ENCODE measurements at places on chromosomes 11 and 22.

GRCh38 chr11:117020869-117021564 lies 77.2 kb downstream of the SIK3 start:
- no peak for DNase-seq

DNA sequence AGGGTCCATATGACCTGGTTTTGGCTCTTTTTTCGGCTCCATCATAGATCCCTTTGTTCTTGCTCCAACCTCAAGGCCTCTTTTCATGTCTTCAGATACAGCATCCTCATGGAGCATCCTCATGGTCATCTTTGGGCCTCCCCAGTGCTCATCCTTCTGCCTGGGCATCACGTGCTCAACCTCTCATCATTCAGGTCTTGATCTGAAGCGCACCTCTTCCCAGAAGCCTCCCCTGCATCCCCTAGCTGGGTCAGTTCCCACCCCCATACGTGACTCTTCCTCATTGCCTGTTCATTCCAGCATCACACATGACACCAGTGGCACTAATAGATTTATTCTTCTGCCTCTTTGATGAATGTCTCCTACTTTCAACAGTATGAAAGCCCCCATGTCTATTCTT lies 192.2 kb downstream of the MIAT start:
- no peak for DNase-seq

- no peak for DNase-seq
Observed at GRCh38 chr22:27041745-27042310, 384.4 kb downstream of the MIAT start.

DNA sequence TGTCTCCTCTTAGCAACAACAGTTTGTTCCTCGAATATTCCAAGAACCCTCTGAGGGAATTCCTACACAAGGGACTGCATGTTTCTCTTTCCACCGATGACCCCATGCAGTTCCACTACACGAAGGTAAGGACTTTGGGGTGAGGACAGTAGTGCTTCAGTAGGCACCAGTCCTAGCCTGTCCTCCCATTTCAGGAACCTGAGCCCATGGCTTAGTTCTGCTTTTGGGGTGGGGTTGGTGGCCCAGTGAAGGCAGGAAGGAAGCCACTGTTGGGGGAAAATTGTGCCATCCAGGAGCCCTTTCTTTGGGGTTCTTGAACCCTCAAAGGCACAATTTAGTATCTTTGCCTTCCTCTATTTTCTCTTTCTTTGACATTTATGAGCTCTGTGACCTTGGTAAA lies 38.2 kb downstream of the RNF141 start:
- DNase-seq, result no peak

GRCh38 chr11:73999581-74000306 lies 9.1 kb downstream of the UCP3 start:
- DNase-seq, result no peak

GRCh38 chr22:38203090-38203810 lies 1.5 kb downstream of the MAFF start:
- DNase-seq, result peak; percentile 34

GRCh38 chr22:17946662-17947367 lies 77.5 kb downstream of the MICAL3 start:
- DNase-seq, result no peak

DNA sequence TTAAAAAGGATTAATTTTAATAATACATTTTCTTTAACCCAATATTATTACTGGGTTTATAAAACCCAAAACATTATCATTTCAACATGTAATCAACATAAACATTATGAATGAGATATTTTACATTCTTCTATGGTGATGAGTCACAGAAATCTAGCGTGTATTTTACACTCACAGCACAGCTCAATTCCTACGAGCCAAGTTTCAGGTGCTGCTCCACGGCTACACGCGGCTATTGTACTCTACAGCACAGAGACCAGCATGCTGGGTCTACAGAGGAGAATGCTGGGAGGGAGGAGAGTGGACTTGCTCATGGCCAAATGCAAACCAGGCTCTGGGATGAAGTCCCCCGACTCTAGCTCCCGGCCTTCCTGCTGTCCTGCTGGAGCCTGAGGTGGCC lies 72.0 kb upstream of the LMO1 start:
- no peak for DNase-seq

- no peak for DNase-seq
Observed at GRCh38 chr11:73141031-73141308, 1.1 kb downstream of the FCHSD2 start.

- no peak for DNase-seq
Observed at GRCh38 chr22:45912910-45913309, 64.1 kb downstream of the WNT7B start.

- peak; percentile 92 for DNase-seq
Observed at GRCh38 chr11:65574109-65574810, 1.6 kb upstream of the EHBP1L1 start.

- no peak for DNase-seq
Observed at GRCh38 chr11:120306519-120307242, 18.4 kb upstream of the TLCD5 start.

DNA sequence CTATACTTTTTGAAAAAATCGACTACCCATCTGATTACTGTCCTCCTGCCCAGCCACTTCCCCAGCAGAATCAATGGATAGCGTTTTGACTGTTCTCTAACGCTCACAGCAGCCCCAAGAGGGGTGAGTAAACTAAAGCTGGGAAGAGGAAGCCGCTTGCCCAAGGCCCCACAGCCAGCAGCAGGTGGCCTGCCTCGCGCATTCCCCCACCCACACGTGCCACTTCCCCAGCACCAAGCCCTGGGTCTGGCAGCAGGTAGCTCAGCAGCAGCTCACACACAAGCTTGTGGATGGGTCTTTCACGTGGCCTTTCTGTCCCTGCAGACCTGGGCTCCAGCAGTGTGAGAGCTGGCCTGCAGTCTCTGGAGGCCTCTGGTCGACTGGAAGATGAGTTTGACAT lies 34.3 kb downstream of the TOM1 start:
- DNase-seq, result no peak

DNA sequence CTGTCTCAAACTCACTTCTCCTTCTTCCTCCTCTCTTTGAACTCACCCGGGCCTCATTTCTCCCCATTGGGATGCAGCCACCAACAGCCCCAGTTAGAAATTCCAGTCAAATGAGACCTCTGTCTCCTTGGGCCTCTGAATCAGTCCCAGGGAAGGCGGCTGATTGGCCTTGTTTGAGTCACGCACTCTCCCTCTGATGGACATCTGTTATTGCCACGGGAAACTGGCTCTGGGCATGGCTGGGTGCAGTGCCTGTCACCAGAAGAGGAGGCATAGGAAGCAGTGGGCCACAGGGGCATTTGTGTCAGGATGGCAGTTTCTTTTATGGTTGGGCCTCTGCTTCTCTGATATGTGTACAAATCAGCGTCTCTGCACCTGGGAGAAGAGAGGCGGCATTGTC lies 9.6 kb upstream of the WNT11 start:
- DNase-seq, result no peak

GRCh38 chr11:3044915-3045314 lies 12.3 kb downstream of the CARS1 start:
- DNase-seq, result no peak

GRCh38 chr11:44305470-44306051 lies 4.4 kb downstream of the ALX4 start:
- peak; percentile 5 for DNase-seq

GRCh38 chr11:114912826-114913225 lies 234.5 kb downstream of the NXPE2 start:
- no peak for DNase-seq

- no peak for DNase-seq
Observed at GRCh38 chr22:28477556-28477955, 202.1 kb downstream of the TTC28 start.

GRCh38 chr11:7347611-7348431 lies 96.1 kb downstream of the SYT9 start:
- no peak for DNase-seq

- DNase-seq, result no peak
Observed at GRCh38 chr22:39136317-39136716, 16.2 kb downstream of the CBX7 start.

- no peak for DNase-seq
Observed at GRCh38 chr11:67439321-67440228, 2.1 kb upstream of the PTPRCAP start.

DNA sequence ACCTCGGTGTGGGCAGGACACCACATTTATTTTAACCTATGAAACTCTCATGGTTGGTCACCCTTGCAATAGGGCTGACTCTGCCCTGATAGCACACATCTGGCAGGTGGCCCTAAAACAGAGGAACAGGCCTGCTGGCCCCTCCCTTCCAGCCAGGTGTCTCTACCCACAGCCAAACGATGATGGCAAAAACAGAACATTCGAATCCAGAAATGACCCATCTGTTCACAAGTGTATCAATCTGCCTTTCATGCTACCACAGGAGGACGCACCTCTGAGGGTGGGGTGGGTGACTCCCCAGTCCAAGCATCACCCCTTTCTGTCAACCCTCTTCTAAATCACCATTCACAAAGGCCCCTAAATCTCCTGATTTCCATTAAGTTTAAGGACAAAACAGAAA lies 118.1 kb downstream of the ETS1 start:
- DNase-seq, result no peak

- peak; percentile 54 for DNase-seq
Observed at GRCh38 chr11:67024410-67024809, 1.5 kb downstream of the SYT12 start.

GRCh38 chr11:16813126-16813525 lies 74.7 kb downstream of the C11orf58 start:
- DNase-seq, result no peak

DNA sequence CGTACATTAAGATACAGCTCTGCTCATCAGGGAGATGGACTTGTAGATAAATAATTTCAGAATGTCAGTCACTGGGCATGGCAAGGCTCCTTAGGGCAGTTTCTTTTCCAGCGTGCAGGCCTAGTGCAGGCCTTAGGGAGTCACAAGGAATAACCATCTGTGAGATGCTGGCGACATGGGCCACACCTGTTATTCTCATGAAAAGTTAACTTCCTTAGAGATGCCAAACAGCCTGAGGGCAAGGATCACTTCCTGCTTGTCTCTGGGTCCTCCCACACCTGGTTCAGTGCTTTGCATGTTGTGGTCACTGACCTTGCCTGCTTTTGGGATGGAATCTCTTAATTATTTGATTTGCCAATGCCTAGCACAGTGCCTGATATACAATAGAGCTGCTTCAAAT lies 70.6 kb downstream of the ST3GAL4 start:
- DNase-seq, result no peak

DNA sequence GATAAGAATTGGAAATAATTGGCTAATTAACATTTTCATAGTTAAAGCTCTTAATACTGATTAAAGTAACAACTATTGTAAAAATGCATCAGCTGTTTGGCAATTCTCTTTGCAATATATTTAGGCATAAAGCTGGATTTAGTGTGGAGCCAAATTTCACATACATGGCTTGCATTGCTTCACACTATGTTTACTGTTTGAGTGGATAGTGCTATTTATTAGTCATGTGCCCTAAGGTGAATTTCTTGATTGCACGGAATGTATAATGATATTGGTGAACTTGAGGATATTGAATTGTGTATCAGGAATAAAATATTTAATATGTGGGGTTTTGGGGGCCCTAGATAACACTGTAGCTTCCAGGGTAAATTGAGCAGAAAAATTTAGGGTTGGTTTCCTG lies 100.9 kb downstream of the AASDHPPT start:
- DNase-seq, result no peak

- DNase-seq, result no peak
Observed at GRCh38 chr11:15687342-15687741, 572.6 kb downstream of the INSC start.

DNA sequence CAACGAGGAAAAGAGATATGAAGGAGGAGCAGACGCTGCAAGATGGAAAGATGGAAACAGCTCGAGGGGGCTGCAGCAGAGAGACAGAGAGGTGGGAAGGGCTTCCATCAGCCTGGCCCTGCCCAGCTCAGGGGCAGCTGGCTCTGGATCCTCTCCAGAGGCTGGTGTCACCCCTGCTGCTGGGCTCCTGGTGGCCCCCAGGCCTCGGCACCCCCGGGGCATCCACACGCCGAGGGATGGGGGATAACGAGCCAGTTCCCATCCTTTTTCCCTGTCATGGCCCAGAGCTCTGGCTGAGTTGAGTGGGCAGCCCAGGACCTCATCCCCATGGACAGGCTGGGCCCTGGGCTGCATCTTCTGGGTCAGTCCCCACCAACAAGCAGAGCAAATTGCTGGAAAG lies 102.3 kb downstream of the ST3GAL4 start:
- no peak for DNase-seq

GRCh38 chr22:29233277-29233877 lies 27.7 kb downstream of the EMID1 start:
- DNase-seq, result no peak

DNA sequence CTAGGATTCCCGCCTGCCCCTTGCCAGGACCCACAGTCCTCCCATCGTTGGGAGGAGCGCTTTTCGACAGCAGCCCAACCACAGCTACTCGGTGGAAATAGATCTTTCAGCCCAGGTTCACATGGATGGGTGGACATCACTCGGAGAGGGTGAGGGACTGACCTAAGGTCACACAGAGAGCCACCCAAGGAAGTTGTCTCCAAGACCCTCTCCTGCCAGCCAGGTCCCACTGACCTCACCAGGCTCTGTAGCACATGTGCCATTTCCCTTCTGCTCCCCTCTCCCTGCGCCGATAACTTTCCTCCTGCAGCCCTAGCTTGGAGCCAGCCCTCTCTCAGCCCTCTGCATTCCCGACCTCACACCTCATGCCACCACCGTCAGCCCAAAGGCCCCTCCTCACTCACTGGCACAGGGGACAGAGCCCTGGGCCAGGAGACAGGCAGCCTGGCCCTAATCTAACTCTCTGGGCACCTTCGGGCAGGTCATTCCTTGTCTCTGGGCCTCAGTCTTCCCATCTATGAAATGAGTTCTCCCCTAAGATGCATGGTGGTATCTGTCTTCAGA lies 4.7 kb downstream of the KCNJ4 start:
- no peak for DNase-seq

DNA sequence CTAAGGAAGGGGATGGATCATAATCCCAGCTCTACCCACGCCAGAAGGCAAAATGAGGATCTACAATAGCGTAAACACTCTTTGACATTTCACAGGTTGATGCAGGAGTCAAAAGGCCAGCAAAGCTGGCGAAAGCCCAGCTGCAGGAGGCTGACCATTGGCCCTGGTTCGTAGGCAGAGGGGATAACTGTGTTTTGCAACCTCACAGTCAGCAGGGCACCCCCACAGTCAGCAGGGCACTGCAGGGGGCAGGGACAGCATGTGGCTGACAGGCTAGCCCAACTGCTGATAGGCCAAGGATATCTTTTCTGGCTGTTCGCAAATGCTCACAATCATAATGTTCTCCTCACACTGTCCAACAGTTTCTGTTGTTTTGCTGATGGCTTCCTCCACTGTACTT lies 372.7 kb downstream of the BUD13 start:
- DNase-seq, result no peak
